Uterus (tissue), 4 donors: ENCODE measurements at places on chromosomes 13 and 19. TPM values are rescaled to one million over a fixed set of nuclear protein-coding genes. Genes with fewer than 3 reads are reported as not detected.

DNA sequence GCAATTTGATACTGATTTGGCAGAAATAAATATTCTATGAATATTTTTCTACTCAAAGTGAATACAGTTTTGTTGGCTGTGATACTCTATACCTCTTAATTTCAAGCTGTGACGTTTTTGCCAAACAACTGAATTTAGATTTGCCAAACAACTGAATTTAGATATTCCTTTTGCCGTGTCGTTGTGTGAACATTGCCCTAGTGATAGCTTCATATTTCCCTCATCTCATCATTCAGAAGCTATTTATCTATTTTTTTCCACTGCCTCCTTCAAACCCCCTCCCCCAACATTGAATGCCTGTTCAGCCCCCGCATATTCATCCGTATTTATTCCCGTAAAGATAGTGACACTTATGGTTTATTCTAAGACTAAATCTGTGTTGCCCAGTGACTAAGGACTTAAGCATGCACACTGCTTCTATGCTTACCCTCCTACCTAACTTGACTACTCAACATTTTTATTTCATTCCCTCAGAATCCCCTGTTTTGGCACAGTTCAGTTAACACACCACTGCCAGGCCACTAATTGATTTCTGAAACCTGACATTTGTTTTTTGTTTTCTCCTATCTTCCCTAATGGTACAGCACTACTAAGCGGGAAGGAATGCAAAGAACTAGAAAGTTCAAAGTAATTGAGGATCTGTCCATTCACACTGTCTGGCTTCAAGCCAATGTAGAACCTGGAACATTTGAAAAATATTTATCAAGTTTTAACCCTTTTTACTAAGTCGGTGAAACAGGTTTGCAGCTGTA, 2.8 kb upstream of the KLF5 start:
- DNase-seq, result no peak

GRCh38 chr19:13842291-13843103, 34.4 kb upstream of the NANOS3 start:
- DNase-seq, result peak; percentile 92

DNA sequence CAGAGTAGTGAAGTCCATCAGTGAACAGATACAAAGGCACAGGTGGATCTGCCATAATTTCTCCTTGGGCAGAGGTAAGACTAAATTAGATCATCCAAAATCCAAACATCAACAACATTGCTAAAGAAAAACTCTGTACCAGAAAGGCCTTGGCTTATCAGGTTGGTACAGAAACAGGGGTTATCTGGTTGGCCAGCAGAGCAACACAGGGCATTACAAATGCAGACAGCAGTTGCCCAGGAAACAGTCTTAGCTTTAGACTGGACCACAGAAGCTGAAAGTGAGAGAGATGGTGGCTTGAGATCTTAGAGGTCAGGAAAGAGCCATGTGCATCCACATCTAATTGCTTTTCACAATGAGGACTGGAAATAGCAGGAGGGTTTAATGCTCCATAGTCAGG, 26.6 kb upstream of the DGKH start:
- DNase-seq, result no peak

GRCh38 chr19:41871573-41872383, 5.3 kb upstream of the CD79A start:
- DNase-seq, result no peak

DNA sequence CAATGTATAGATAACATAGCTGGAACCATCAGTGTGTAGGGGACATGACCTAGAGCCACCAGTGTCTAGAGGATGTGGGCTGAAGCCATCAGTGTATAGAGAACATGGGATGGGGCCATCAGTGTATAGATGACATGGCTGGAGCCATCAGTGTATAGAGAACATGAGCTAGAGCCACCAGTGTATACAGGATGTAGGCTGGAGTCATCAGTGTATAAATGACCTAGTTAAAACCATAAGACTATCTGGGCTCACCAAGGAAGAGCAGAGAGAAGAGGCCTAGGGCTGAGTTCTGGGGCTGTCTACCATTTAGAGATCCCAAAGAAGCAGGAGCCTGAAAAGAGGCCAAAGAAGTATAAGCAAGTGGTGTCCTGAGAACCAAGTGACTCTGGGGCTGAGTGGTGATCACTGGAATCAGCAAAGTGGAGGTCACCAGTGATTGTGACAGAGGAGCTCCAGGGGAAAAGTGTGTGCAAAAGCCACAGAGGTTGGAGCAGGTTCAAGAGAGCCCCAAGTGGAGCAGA, 41.0 kb downstream of the RFX2 start:
- no peak for DNase-seq

DNA sequence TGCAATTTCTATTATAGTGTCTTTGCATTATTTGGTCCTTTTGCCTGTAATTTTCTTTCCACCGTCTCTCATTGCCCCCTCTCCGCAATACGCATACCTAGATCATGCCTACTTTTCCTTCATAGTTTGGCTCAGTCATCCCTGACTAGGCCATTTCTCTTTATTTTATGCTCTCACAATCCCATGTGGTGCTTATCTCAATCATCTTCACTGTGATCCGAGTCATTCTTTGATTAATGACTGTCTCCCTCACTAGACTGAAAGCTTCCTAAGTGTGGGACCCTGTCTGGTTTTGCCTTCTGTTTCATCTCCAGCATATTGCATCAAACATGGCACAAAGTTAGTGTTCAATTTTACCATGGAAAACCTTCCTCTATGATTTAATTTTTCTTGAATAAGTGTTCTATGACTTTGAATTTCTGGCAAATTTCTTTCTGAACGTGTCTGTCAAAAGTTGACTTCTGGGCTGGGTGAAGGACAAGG, 43.7 kb upstream of the OLFM4 start:
- DNase-seq, result no peak

GRCh38 chr13:93848247-93848646, 621.6 kb downstream of the GPC6 start:
- DNase-seq, result no peak

The RASAL3 gene
- total RNA-seq, result 0.51 TPM

The ABHD13 gene
- total RNA-seq, result 8.7 TPM

The STOML3 gene
- not detected for total RNA-seq
